CD4-positive, alpha-beta T cell treated with Interleukin-4 for 1 hour (primary cell): ENCODE measurements at places on chromosomes 13 and 19.

- DNase-seq = peak; percentile 69
Measured at GRCh38 chr19:18173572-18174288, at the start of gene IFI30. IFI30 (plus strand) TSS chr19:18173813; CDS start chr19:18173842, 29 bp downstream.

DNA sequence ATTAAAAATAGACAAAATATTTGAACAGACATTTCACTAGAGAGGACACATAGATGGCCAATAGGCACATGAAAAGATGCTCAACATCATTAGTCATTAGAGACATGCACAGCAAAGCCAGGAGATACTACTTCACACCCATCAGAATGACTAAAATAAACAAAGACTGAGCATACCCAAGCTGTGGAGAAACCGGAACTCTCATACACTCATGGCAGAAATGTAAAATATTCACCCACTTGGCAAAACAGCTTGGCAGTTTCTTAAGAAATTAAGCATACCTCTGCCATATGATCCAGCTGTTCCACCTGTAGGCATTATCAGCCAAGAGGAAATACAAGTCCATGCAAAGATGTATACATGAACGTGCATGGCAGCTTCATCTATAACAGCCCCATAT lies 213.4 kb downstream of the TSHZ3 start:
- no peak for DNase-seq

DNA sequence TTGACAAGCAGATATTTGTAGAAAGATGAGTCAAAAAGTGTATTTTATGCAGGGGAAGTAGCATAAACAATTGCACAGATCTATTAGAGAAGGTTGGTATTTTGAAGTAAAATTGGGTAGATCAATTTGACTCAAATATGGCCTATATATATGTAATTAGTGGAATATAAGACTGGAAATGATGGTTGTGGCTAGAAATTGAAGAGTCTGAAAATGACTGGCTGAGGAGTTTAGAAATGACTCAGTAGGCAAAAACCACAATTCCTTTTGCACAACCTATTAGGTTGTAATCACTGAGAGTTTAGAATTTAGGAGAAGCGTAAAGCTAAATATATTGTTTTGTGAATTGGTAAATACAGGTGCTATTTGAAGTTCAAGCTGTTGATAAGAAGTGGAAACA lies 622.6 kb upstream of the PCDH20 start:
- DNase-seq = no peak

DNA sequence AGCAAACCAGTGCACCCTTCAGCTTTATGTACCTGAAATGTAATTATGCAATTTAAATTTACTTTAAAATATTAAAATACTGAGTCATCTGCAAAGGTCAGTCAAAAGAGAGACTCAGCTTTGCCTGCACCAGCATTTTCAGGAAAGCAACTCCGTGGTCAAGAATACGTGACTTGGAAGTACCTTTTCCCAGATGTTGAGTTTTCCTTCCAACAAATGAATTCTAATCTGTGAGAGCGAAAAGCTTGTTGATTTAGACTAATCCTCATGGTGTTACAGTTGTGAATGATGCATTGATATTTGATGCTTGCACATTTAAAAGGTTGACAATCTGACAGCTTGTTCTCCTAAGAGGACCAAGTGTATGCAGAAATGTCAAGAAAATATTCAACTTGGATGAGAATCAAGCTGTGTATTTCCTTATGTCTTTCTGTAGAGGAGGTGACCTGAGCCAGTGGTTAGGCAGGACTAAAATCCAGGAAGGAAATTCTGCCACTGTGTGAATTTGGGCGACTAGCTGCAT lies 270.4 kb downstream of the ABCC4 start:
- no peak for DNase-seq

DNA sequence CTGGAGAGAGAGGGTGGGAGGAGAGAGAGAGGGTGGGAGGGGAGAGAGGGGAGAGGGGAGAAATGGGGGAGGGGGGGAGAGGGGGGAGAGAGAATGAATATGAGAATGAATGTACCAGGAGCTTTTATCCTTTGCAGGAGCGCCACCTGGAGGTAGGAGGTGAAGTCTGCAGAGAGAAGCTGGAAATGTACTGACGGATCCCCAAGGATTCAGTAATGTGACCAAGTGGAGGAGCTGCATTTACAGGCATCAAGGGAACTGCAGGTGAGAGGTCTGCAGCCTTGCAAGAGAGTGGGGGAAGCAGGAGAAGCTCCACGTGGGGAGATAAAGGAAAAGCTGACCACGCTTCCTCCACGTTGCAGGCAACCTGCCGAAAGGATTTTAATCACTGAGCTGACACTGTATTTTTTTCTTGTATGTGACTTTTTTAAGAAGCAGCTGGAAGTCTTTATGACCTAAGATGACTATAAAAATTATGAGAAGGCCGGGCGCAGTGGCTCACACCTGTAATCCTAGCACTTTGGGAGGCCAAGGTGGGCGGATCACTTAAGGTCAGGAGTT lies 33.7 kb downstream of the VSTM1 start:
- DNase-seq = peak; percentile 57

DNA sequence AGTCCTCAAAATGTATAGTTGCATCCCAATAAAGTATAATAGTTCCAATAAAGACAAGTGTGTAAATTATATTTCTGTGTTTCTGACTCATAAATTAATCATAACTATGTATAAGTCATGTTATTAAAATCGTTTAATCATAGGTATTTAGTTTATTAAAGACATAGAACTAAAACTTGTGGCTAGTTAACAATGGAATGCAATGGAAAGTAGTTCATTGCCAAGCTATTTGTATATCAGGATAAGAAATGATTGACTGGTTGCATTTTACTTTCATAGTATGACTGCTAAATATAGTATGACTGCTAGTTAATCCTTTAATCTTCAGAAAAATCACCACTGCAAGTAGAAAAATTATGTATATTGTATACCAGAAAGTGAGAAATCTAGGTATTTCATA lies 16.9 kb downstream of the COG3 start:
- no peak for DNase-seq

GRCh38 chr19:16585094-16585801 lies 13.0 kb upstream of the SLC35E1 start:
- no peak for DNase-seq

DNA sequence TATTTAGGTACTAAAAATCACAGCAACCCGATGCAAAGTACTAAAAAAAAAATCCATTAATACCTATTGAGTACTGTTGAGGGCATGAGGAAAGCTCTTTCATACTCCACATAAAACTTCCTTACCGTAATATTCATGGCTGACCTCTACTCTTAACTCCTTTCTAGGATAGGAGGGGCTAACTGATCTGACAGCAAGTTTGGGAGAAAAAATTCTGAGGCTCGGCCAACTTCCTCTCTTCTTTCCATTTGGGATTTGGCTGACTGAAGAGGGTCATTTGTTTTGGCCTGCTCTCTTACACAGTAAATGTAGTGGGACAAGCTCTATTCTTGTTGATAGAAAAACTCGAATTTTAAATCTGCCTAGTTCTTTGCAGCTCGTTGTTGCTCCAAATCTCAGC lies 9.4 kb upstream of the USPL1 start:
- DNase-seq = no peak

GRCh38 chr19:54209811-54210494 lies 9.3 kb downstream of the RPS9 start:
- no peak for DNase-seq

DNA sequence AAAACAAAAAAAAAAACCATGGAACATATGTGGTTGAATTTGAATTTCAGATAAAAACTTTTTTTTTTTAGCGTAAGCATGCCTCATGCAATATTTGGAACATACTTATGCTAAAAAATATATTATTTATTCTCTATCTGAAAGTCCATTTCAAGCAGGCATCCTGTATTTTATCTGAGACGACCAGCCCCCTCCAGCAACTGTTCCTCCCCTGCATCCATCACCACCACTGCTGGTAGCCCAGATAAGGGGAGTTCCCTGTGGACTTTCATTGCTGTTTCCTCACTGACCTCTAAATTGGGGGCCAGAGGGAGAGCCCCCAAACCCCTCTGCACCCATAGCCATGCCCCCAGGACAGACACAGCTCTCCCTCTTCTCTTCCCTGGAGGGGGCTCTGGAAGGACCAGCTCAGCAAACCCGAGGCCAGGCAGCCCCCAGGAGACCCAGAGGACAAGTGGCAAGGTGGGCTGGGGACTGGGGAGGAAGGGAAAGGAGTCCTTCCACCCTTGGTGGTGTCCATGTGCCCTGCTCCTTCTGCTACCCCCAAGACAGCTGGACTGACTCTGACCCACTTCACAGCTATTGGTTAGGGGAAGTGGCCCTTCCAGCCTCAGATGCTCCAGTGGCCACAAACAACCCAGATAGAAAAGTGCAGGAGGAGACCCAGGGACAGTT lies 6.6 kb upstream of the SIGLEC12 start:
- no peak for DNase-seq

DNA sequence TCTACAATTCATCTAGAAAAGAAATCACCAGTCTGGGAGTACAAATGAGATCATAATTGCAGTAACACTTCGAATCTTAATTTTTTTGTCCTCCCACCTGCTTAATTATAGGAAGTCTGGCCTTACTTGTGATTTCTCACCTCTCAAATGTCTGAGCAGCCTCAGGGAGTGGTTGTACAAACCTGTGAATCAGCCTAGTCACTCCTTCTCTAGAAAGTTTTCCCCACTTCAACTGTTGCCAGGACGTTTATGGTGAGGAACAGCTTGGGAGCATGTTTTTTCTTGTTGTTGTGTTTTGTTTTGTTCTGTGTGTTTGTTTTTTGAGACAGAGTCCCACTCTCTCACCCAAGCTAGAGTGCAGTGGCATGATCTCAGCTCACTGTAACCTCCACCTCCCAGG lies 50.3 kb upstream of the CLDN10 start:
- DNase-seq = no peak

DNA sequence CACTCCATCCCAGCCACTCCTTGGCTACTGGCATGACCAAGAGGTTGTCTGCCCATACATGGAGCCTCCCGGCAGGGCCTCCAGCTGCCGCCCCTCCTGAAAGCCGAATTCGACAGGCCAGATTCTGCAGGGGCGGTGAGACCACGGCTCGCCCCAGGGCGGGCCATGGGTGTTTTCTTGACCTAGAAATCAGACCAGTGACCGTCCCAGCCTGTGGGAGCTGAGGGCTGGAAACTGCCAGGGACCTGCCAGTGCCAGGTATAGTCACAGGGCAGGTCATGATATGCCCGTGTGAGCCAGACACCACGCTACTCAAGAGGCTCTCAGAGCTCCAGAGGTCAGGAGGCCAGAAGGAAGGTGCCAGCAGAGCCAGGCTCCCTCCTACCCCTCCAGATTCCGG lies 16.8 kb downstream of the DAPK3 start:
- DNase-seq = no peak

- DNase-seq = no peak
Measured at GRCh38 chr19:40240332-40240731, 13.8 kb upstream of the CCNP start.
